Activated CD4-positive, alpha-beta T cell treated with anti-CD3 and anti-CD28 coated beads for 36 hours (primary cell): ENCODE measurements at places on chromosomes 1 and 21. TPM values are rescaled to one million over a fixed set of nuclear protein-coding genes. Genes with fewer than 3 reads are reported as not detected.
A peak's percentile ranks its signal among the peaks of the same experiment; 100 is the strongest.

- DNase-seq = no peak
Observed at GRCh38 chr1:101175466-101175865, 61.4 kb upstream of the S1PR1 start.

Gene PCSK9
- total RNA-seq = not detected

- no peak for DNase-seq
Observed at GRCh38 chr1:15305468-15305770, 58.4 kb downstream of the FHAD1 start.

- no peak for DNase-seq
Observed at GRCh38 chr1:74012583-74012982, 185.4 kb downstream of the LRRIQ3 start.

Gene MYCL
- total RNA-seq = 0.16 TPM

DNA sequence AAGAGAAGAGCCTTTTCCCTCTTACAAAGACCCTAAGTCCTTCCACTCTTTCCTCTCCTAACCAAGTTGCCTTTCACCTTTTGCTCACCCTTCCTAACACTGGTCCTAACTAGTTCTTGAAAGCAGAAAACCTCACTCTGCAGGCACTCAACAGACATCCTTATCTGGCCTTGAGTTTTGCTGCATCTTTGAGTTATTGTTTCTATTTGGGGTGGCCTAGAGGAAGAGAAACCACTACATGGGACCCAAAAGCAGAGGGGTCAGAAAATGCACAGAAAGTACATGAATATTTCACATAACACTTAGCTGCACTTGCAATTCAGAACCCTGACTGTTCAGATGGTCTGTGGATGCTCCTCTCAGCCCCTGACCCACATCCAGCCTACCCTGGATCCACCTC is 178.3 kb upstream of the SYT6 start:
- no peak for DNase-seq

Gene LIPI
- not detected for total RNA-seq

Gene RFX5
- 50.4 TPM for total RNA-seq

- no peak for DNase-seq
Observed at GRCh38 chr1:115949156-115949555, 27.2 kb upstream of the SLC22A15 start.

GRCh38 chr1:944341-945325 is 14.4 kb downstream of the NOC2L start:
- no peak for DNase-seq

GRCh38 chr21:18705971-18706370 is 302.4 kb upstream of the TMPRSS15 start:
- no peak for DNase-seq

DNA sequence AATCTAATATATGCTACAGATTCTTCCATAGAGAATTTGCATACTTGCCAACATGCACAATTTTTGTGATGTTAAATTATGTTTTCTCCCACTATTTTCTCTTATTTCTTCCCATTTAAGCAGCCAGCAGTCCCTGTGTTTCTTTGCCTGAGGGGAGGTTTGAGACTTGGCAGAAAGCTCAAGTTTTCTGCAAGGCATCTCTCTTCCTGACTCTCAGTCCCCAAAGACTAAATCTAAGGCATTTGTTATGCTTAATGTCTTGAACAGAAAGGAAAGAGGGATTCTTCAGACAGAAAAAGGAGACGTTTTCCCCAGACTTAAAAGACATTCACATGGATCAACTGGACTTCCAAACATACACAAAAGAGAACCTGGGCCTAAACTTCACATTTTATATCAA is 354.4 kb downstream of the RYR2 start:
- no peak for DNase-seq

GRCh38 chr1:164771041-164771618 is 212.1 kb downstream of the PBX1 start:
- no peak for DNase-seq

DNA sequence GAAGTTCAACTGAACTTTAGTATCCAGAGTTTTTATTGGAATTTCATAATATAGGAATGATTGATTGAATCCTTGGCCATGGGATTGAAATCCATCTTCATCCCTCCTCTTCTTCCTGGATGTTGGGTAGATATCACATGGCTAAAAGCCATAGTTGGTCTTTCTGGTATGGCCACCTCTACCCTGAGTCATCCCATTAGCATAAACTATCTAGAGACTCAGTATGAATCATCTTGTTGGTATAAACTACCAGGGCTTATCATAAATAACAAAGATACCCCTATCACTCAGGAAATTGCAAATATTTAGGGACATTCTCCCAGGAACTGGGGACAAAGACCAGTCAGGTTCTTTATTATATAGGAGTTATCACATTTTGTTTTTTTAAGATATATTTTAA is 21.2 kb upstream of the ZP4 start:
- DNase-seq = no peak

Gene RGSL1
- not detected for total RNA-seq

DNA sequence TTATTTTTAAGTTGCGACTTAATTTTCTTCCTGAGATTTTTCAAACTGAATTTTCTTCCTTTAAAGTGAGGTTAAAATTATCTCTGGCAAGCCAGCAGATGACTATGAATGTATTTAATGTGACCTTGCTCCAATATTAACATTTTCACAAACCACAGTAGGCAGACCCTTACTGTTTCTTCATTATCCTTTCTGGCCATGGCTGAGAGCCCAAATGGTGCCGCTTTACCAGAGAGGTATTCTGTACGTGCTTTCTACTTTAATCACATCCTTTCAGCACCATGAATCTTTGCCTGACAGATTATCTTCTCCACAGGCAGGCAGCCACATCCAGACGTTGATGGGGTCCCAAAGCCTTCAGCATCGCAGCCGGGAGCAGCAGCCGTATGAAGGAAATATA is 129.6 kb downstream of the LRRC40 start:
- DNase-seq = no peak

Gene FAM72B
- total RNA-seq = 37.1 TPM

Gene C1QB
- not detected for total RNA-seq

GRCh38 chr21:29914326-29914725 is 25.5 kb downstream of the GRIK1 start:
- DNase-seq = no peak

- no peak for DNase-seq
Observed at GRCh38 chr1:53249706-53250105, 11.4 kb upstream of the MAGOH start.

DNA sequence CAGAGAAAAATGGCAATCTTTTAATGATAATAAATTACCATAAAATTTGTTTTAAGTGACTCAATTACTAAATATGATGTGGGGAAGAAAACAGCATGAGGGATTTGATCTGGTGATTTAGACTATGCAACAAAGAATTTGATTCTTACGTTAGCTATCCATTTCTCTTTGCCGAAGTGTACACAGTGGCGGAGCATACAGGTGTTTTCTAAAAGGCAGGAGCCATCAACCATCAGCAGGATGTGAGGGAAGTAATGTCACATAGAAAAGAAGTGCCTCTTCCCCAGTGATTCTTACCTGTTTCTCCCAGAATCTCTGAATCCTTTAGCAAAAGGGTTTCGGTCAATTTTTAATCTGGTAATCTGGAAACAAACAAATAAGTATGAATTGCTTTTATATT is 74.3 kb downstream of the TBX15 start:
- no peak for DNase-seq

DNA sequence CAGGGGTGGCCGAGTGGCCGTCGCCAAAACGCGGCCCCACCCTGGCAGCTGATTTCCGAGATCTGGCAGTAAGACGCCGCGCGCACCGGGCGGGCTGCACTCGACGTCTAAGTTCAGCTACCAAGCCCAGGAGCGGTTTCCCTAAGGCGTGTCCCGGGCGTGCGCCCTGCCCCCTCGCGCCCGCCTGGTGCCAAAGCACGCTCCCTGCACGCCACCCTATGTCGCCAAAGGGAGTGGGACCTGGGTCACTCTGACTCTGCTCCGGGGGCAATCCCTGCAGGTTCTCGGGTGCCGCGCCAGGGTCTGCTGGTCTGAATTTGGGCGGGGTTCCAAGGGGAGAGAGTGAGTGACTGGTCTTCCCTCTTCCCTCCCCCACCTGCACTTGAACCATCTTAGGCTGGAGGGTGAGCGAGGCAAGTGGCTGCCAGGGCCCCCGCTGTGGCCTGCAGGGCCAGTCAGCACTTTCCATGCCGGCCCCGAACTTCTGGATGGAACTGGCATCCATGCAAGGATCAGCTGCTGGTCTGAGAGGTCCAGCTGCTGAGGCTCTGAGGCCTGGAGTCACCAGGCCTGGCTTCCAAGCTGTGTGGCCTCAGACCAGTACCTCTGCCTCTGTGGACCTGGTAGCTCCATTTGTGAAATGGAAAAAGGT is at the start of gene LRRC38:
TSS of gene LRRC38 (minus strand) at position 109 of the 652 bp plus-strand sequence. CDS start 410 bp downstream, outside the sequence.
- peak; percentile 49 for DNase-seq

DNA sequence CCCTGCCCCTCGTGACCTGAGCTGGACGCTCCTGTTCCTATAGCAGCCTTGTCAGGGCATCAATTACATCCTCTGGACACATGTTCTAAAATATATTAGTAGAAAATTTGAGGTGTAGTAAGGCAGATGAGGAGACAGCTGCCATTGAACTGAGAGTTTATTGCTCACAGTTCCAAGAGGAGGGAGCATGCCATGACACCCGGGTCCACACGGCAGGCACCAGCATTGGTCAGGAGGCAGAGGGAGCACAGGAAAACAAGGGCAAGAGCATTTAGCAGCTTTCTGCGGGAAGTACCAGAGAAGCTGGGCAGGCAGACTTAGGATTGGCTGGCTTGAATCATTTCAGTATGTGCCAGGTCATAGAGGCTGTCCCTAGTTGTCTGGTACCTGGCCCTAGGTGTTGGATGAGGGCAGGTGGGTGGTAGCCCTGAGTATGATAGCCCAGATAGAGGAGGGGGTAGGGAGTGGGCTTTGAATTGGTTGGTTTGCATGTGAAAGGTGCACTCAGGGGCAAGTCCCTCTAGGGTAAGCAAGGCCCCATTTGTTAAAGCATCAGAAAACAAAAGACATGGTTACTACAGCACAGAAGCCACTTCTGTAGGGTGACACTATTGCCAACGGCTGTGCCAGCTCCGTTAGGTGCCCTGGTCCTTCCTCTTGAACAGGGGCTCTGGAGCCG is 223.6 kb upstream of the RAB4A start:
- DNase-seq = no peak

- peak; percentile 78 for DNase-seq
Observed at GRCh38 chr1:36400825-36401601, 3.3 kb upstream of the LSM10 start.

Gene DRAXIN
- 0.04 TPM for total RNA-seq

Gene HCN3
- total RNA-seq = 1.9 TPM

DNA sequence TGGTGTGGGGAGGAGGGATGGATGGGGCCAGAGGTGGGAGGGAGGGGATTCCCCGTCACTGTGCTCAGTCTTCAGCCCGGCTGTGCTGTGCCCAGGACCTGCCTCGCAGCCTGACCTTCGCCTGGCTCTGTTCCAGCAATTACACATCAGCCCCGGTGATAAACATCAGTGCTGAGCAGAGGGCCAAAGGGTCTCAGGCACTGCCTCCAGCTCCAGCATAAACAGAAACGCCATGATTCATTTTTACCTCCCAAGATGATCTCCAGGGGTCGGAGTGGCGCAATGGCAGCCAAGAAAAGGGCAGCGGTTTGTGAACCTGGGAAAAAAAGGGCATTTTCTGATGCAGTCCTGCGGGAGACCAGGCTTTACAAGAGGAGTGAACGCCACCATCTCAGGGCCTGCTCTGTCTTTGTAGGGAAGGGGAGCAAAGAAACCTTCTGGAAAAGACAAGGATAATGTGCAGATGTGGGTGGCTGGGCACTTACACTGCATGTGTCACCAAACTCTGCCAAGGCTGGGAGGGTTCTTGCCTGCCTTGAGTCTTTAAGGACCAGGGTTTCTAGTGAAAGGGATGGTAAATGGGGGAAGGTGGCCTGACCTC is 28.1 kb downstream of the SHISA4 start:
- DNase-seq = peak; percentile 13

GRCh38 chr1:234719454-234720251 is 109.7 kb upstream of the IRF2BP2 start:
- DNase-seq = no peak

Gene LRRC8C
- 37.1 TPM for total RNA-seq

- DNase-seq = peak; percentile 33
Observed at GRCh38 chr1:101317590-101317989, 80.8 kb downstream of the S1PR1 start.

GRCh38 chr1:115771094-115771846 is 2.8 kb upstream of the CASQ2 start:
- DNase-seq = no peak

GRCh38 chr1:195656780-195657179 is 951.5 kb downstream of the KCNT2 start:
- DNase-seq = no peak

DNA sequence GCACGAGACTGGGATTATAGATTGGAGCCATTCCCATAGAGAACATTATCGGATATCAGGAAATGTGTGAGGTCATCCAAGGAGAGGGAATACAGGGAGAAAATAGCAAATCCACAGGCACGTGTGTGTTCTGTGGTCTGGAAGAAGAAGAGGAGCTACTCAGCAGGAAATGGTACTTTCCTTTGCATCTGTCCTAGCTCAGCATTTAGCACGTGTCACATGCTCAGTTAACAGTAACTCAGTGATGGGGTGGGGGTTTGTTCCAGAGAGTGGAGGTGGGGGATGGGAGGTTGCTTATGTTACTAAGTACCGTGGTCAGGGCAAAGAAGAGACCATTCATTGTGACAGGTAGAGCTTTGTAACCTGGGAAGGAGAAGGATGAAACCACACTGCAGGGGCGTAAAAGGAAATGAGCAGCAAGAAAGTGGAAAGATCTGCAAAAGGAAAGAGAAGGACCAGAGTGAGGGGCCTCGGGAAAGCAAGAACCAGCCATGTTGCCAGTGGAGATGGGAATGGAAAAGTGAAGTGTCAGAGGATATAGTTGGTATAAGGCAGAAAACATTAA is 100.4 kb downstream of the ATP5PO start:
- no peak for DNase-seq

- no peak for DNase-seq
Observed at GRCh38 chr1:26220199-26220912, 13.6 kb upstream of the CEP85 start.

Gene E2F2
- 32.0 TPM for total RNA-seq

Gene VHLL
- 0.28 TPM for total RNA-seq

GRCh38 chr1:33724348-33724747 is 139.5 kb upstream of the HMGB4 start:
- peak; percentile 7 for DNase-seq

- no peak for DNase-seq
Observed at GRCh38 chr1:53084589-53084971, 22.6 kb downstream of the PODN start.
